ENCODE measurements at places on chromosomes 6 and 20.

GRCh38 chr6:135784507-135784906 lies 67.0 kb upstream of the PDE7B start:
- no peak for DNase-seq

DNA sequence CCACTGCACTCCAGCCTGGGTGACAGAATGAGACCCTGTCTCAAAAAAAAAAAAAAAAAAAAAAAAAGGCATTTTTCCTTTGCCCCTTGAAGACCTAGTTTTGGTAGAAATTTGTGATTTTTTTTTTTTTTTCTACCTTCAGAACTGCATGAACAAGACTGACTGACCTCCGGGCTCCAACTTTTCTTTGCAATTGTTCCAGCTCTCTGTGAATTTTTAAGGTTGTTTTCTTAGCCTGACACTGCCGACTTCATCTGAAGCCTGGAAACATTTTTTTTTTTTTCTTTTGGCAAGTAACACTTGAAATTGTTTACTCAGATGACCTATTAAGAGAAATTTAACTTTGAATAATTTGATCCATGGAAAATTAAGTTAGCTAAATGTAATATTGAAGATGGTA lies 73.0 kb downstream of the SLC24A3 start:
- DNase-seq = no peak

- no peak for DNase-seq
These were observed 247.8 kb upstream of the CHD6 start for GRCh38 chr20:41865938-41866337.

- DNase-seq = no peak
These were observed 70.6 kb upstream of the GGTLC1 start for GRCh38 chr20:24059174-24059573.

GRCh38 chr20:3904857-3905256 lies 15.7 kb downstream of the PANK2 start:
- DNase-seq = no peak

- no peak for DNase-seq
These were observed 651.3 kb downstream of the KIF16B start for GRCh38 chr20:15921930-15922329.

DNA sequence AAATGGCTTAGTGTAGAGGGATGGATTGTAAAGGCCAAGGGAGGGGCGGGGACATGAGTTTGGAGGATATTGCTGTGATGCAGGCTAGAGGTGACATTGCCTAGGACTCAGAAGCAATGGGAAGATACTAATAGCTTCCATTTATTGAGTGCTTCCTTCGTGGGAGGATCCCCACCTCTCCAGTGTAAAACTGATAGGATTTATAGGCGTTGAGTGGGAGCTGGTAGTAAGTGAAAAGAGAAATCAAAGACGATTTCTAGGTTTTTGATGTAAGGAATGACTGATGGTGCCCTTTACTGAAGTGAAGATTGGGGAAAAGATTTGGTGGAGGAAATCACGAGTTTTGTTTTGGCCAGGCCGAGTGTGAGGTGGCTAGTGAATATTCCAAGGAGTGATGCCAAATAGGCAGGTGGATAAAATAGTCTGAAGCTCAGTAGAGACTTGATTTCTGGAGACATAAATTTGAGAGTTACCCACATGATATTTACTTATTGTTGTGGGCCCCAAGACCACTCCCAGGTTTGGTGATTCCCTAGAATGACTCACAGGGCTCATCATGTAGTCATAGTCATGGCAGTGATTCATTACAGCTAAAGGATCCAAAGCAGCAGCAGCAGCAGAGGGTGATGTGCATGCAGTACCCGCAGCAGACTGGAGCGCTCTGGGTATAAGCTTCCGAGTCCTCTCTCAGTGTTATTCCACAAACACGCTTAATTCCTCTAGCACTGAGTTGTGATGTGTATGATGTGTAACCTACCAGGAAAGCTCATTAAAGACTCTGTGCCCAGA lies 10.2 kb downstream of the RPRD1B start:
- DNase-seq = no peak

DNA sequence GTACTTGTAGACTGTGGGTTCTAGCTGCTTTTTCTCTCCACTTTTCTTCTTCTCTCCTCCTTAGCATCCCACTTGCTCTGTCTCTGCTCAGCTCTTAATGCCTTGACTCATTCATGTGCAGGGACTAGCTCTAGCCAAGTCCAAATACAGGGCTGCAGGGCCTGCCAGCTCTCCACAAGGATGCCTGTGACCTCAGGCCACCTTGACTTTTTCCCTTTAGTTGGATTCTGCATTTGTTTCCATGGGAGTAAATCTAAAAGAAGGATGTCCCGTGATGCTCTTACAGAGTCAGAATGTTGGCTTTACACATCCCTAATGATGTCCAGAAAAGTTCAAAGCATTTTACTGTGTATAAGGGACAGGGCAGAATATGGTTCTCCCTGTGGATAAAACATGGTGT lies 101.8 kb upstream of the PREP start:
- no peak for DNase-seq

DNA sequence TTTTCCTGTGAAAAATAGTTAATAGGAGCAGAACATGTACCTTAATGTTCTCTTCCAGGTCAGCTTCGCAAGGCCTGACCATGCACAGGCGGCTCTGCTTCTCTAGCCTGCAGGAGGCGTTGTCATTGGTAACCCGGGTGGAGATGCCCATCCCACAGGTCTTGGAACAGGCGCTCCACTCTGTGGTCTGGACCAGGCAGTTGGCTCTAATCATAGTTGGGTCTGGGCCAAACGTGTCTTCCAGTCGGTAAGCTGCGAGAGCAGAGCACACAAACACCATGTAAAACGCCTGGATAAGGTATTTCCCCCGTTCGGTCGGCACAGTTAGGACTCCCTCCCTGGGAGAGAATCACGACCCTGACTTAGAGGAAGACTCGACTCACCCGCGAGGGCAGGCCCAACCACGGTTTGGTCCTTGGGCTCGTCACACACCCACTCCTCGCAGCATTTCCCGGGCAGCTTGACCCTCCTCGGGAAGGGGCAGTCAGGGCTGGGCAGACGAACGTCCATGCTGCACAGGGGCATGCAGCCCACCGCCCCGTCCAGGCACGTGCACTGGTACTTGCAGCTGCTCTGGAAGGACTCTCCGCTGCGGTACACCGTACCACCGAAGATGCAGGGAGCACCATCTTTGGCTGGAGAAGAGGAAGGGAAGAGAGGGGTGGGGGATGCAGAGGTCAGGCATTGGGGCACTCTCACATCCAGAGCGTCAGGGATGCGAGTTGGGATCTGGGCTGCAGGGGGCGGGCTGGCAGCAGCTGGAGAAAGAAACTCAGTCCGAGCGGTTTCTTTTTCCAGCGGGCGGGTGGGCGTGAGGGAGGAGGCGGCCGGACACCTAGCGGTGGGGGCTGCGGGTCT lies 1.0 kb downstream of the CCN2 start:
- no peak for DNase-seq

DNA sequence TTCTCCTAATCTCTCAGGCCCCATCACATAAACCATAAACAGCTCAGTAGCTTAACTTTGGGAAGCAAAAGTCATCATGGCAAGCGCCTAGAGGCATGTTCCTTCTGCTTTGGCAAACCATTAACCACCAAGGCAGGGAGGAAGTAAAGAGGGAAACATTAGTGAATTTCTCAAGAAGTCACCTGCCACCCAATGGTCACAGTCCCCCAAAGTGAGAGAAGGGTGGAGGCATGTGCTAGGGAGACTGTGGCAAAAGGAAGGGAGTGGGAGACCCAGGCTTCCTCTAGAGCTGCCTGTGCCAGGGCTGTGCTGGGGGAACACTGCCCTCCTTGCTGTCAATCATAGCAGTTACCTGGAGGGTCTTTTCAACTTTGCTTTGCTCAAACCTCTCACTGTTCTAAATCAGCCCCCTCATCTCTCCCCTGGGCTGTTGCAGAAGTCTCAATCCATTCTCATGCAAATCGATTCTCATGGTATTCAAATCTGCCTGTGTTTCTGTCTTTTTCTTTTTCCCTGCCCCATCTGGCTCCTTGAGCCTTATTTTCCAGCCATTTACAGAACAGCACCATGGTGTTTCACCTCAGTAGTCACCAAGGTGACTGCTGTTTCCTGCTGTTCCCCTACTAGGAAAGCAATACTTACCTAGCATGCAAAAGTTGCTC lies 1.8 kb upstream of the RNF24 start:
- DNase-seq = no peak

DNA sequence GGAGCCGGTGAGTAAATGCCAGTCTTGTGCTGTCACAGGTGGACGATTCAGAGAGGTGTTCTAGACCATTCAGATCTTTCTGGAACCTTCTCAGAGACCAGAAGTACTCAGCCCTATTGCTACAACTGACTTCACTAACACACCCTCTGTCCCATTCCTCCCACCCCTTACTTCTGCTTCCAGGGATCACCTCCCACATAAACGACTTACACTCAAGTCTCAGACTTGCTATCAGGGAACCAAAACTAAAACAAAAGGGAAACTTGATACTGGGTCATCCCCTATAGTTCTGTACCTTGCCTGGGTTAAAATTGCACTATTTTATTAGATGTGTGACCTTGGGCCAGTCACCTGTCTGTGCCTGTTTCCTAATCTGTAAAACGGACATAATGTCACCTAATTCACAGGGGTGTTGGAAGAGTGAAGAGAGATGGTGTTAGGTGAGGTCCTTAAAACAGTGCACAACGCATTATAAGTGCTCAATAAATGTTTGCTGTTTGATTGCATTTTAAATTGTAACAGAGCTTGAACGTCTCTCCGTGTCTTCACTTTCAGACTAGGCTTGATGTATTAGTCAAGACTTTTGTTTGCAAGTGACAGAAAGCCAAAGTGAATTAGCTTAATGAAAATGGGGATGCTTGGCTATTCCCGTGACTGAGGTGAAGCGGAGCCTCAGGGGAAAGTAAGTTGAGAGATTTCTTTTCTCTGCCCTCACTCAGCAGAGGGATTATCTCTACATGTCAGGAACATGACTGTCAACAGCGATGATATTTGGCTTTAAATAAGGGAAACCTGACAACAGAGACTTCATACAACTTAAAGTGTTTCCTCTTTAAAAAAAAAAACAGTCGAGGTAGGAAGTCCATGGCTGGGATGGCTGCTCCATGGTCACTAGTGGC lies 3.0 kb upstream of the SRXN1 start:
- DNase-seq = no peak

GRCh38 chr20:37833221-37833896 lies 69.6 kb upstream of the VSTM2L start:
- no peak for DNase-seq

DNA sequence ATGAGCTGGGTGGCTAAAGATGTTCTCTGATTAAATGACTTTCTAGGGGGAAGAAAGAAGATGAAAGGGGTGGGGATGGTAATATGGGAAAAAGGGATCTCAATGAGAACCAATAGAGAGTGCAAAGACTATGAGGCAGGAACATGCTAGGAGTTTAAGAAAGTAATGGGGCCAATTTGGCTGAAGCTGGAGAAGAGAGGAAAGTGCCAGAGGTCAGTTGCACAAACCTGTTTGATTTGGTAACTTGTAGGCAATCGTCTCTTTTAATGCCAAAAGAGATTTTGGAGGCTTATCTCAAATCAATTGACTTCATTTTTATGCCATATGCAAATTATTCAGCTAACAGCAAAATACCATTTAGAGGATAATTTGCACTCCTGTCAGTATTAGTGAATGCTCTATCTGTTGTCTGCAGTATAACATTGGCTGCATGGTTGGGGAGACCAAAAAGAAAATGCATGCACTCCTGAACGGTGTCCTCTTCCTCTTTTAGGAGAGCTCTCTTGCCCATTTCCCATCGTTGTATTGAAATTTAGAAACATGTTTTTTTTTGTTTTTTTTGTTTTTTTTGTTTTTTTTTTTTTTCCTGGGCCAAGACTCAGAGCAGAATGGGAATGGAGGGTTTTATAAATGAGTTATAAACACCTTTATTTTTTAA lies 193.9 kb downstream of the BTBD3 start:
- no peak for DNase-seq

GRCh38 chr6:75098709-75099108 lies 107.1 kb downstream of the COL12A1 start:
- no peak for DNase-seq

DNA sequence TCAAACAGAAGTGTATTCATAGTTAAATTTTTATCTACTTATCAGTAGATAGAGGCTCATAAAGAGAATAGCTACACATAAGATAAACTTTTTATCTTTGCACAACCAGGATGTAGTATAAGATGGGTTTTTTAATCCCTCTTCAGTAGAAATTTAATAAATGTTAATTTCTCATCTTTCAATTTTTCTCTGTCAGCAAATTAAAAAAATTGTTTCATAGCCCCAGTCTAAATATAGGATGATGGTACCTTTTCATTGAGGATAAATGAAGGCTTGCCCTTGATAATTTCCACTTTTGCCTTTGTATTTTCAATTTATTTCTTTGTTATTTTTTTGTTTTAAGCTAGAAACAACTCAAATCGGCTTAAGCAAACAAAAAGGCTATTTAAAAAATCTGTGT lies 251.2 kb upstream of the NOX3 start:
- DNase-seq = no peak

DNA sequence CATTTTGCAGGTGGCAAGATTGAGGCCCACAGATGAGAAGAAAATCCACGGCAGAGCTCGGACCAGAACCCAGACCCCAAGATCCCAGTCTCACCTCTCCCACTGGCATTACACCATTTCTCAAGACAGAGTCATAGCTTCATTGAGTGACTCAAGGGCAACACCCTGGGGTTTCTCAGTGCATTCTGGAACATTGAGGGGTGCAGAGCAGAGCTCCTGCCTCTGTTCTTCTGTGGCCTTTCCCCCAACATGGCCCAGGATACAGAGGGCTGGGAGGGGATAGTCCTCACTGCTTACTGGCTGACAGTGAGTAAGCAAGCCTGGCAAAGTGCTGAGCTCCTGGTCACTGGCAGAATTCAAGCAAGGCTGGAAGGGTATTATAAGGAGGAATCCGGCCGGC lies 74.0 kb downstream of the MDGA1 start:
- no peak for DNase-seq

GRCh38 chr6:127460465-127460864 lies 1.3 kb upstream of the KIAA0408 start:
- DNase-seq = no peak

GRCh38 chr6:125188594-125189203 lies 35.1 kb downstream of the TPD52L1 start:
- no peak for DNase-seq

DNA sequence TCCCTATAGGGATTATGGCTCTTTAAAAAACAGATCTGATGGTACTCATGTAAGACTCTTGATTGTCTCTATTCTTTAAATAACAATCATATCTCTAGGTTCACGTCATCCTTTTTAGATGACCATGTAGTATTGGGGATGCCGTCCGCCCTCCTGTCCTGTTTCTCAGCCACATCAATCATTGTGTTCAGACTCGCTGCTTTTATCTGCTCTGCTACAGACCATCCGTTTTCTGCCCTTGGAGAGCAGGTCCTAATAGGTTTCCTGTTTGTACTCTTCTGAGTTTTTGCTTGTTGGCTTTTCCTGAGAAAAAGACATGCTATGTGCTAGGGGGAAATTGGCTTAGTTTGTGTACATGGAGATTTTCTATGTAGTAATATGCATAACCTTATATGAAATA lies 76.8 kb downstream of the SASH1 start:
- DNase-seq = no peak

GRCh38 chr20:58004900-58005299 lies 223.6 kb downstream of the ANKRD60 start:
- no peak for DNase-seq

DNA sequence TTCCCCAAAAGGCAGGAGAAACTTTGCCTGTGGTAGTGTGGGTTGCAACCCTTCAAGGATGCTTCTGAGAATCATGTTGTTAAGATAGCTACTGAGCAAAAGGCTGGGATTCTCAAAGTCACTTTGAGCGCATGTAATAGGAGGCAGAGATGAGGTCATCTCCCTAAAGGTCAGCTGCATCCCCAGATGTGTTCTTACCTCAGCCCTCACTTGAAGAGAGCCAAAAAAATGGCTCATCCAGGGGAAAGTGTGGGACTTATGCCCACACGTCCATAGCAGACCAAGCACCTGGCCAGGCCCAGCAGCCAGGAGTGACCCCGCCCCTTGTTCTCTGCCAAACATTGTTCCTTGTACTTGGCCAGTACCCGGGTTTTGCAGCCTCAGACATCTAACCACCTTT lies 187.0 kb upstream of the BMP2 start:
- no peak for DNase-seq

All from stimulated activated CD8-positive, alpha-beta memory T cell treated with anti-CD3 and anti-CD28 coated beads, Interleukin-4, amount 100 ng/mL, for 1 hour (primary cell).